LHCN-M2 (cell line): ENCODE measurements at places on chromosomes 2 and 18. TPM values are rescaled to one million over a fixed set of nuclear protein-coding genes. Genes with fewer than 3 reads are reported as not detected.
A peak's percentile ranks its signal among the peaks of the same experiment; 100 is the strongest.

- peak; percentile 49 for DNase-seq
These were observed 88.9 kb downstream of the POLE4 start for GRCh38 chr2:75047189-75047991.

GRCh38 chr18:80126797-80127196 is 17.7 kb downstream of the ADNP2 start:
- no peak for DNase-seq

DNA sequence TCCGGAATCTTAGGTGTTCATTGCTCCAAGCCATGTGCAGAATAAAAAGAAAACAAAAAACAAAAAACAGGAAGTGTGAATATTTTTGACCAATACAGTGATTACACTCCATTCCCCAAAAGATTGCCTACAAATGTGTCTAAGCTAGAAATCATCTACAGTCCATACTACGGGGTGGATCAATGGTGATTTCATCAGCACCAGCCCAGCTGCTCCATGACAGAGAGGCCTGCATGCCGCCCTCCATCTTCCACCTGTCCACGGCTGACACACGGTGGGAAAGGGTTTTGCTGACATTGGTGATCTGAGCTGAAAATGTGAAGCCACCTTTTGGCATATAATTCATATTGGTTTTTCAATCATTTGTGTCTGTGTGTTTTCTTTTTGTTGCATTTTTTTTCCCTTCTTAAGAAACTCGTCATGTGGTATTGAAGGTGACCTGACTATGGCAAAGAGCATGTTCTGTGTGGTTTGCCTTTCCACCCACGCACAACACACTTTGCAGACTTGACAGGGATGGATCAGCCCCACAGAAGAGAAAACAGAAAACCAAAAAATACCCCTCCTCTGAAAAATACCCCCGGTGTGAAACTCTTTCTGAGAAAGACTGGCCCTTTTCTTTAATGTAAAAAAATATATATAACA is 533.1 kb downstream of the RNF144A start:
- no peak for DNase-seq

- DNase-seq = peak; percentile 89
These were observed 42.0 kb upstream of the CREB1 start for GRCh38 chr2:207487650-207488311.

DNA sequence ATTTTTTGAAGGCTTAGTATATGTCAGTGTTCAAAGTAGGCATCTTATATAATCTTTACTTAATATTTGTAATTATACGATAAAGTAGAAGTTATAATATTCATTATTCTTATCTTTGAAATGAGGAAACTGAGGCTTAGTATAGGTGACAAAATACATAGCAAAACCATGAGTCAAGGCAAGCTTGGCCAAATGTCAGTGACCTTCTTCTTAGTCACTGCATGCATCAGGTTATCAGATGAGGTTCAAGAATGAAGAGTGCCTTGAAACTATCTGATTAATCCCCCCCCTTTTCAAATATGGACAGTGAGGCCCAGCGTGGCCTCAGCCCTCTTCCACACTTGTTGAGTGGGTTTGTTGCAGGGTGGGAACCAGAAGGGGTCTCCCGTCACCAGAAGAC is 59.3 kb downstream of the PMAIP1 start:
- peak; percentile 34 for DNase-seq

DNA sequence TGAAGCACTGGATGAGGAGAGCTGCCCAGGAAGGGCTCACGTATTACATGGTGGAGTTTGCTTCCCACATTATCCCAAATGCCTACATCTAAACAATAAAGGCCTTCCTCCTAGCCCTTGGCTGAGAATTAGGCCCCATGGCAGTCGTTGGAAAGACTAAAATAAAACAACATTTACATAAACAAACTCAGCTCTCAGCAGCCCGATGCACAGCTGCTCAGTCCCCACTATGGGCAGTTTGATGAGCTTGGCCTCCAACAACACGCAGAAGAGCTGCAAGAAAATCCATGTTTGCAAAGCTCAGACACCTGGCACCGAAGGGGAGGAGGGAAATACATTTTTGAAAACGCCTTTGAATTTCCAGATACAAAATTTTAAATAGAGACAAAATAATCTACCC is 352.4 kb downstream of the EIPR1 start:
- DNase-seq = no peak

DNA sequence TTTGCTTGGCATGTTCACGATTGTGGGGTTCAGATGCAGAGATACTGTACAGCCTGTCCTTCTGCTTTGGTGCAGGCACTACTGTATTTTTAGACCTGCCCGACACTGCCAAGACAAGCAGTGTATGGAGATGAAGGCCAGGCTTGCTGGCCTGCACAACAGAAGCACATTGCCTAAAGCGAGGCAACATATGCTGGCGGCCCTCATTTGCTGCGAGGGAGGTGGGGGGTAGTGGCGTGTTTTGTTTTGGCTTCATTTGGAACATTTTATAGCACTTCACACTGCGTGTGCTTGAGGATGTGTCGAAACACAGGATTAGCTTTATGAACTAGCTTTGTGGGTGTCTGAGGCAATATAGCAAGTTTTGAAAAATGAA is 27.0 kb downstream of the TMEM182 start:
- DNase-seq = no peak

DNA sequence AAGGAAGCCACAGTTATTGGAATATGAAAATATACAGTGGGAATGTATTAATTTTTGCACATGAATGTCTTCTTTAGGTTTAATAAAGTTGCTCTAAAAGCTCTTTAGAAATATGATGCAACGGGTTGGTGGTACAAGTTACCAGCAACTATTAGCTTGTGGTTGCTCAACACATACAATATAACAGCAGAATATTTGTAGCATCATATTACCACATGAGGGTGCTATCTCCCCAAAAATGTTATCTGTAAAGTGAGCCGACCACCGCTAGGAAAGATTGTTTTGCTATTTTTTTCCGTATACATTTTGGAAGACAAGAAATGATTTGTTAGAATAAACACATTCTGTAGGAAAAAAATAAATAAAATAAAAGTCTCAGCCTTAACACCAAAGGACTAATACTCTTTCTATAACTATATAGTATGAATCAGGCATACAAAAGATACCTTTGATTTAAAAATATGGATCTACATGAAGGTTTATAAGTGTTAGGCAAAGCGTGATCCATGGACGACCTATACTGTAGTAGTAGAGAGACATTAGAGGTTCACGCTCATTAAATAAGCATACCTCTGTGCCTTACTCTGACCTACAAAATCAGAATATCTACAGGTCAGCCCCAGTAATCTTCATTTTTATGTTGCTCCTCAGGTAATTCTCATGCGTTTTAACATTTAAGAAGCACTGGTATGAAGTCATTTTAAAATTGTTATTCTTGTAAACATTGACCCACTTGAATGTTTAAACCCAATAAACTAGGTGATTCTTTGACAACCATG is 1110.6 kb upstream of the ACVR2A start:
- peak; percentile 81 for DNase-seq

- no peak for DNase-seq
These were observed 593.9 kb upstream of the NETO1 start for GRCh38 chr18:73461780-73462059.

DNA sequence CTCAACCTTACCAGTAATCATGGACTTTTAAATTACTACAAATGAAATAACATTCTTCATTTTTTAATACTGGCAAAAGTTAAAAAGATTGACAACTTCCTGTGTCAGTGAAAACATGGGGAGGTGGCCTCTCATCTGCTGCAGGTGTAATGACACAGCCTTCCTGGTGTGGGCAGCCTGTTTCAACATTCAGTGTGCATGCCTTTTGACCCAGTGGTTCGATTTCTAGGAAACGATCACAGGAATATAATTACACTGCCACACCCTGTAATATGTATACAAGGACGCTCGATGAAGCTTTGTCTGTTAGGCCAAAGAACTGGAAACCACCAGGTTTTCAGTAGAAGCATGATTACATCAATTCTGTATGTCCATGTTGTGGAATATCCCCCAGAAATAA is 68.7 kb downstream of the MTHFD2 start:
- DNase-seq = no peak

GRCh38 chr2:222715742-222716141 is 44.3 kb downstream of the MOGAT1 start:
- DNase-seq = peak; percentile 57

DNA sequence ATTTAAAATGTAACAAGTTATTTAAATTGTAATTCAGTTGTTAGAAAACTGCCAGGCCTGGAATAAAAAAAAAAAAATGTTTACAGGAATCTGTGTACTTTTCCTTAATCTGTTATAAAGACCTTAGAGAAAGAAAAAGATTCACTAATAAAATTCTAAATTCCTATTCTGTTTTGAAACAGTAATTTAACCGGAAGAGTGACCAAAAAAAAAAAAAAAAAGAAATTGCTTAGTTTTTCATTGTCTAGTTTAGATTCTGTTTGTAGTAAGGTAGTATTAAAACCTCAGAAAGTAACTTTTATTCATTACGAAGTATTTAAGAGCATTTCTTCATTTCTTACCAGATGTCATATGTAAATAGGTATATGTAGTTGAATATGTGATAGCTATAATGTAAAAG is 2.5 kb downstream of the REL start:
- DNase-seq = no peak

GRCh38 chr2:143522699-143523098 is 393.5 kb downstream of the ARHGAP15 start:
- DNase-seq = no peak

DNA sequence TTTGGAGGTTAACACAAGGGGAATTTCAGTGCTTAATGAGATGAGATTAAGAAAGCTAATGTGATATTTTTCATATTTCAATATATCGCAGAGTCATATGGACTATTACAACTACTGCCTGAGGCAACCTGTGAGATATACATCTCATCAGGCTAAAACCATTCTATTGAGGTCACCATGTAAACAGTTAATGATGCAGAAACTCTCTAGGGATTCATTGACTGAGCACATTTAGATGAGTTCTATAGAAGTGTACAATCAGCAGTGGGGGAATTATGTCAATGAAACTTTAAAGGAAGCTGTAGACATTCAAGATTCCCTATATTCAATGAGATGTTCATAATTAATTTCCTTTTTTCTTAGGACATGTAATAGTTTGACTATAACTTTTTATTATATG is 687.4 kb upstream of the SYT4 start:
- no peak for DNase-seq

DNA sequence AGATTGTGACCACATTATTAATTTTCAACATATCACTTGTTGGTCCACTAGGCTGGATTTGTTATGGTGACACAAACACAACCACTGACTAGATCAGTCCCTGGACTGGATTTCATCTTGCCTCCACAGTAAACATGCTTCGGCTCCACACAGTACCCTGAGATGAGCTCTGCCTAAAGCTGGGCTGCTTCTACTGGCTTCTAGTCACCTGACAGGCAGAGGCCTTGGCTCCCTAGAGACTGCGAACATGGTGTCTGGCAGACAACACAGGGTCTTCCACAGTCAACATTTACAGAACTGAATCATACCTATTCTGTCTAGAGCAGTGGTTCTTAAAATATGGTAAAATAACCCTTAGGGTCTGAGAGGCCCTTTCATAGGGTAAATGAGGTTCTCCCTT is 69.2 kb downstream of the RIT2 start:
- no peak for DNase-seq

- DNase-seq = peak; percentile 38
These were observed 552 bp downstream of the CNPPD1 start for GRCh38 chr2:219175928-219176817.

DNA sequence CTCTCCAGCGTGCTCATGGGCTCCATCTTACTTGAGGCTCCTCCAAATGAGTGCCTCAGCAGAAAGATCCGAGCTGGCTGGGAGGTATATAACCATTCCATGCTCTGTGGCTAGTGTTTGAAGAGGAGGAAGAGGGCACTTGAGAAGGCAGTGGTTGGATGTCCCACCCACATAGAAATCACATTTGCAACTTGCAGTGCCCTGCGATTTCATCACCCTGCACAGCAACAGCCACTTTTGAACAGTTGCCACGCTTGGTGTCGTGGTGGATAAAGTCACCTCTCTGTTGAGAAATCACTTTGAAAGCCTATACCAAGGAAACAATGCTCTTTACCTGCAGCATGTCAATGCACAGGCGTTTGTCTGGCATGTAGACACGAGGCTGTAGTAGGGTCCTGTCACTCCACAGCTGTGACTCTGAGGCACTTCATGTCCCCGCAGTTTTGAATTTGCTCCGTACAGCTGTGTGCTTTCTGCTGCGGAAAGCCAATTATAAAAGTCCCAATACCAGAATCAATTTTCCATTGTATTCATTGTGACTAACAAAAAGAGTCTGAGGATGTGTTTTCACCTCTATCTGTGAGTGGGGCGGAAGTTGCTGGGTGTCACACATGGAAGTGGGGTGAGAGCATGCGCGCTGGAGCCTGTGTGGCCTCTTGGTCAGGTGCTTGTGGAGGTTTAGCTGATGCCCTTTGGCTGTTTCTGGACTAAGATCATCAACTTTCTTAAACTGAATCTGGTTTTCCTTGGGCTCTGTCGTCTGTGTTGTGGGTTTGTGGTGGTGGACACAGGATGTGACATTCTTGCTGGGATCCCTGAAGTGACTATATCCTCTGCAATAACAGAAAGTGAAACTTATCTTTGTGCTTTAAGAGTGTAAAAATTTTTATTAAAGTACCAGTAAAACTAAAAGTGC is 2.8 kb downstream of the CNDP2 start:
- no peak for DNase-seq

DNA sequence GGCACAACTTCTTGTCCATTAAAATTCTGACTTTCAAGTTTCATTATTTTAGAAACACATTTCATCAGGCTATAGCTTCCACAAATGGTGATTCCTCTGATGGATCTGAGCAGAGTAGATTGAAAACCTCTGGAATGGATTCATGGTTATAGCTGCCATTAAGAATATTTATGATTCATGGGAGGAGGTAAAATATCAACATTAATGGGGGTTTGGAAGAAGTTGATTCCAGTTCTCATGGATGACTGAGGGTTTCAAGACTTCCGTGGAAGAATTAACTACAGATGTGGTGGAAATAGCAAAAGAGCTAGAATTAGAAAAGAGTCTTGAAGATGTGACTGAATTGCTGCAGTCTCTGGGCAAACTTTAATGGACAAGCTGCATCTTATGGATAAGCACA is 797.4 kb downstream of the SUCLG1 start:
- DNase-seq = no peak

The CCDC195 gene
- total RNA-seq = not detected in 2 replicates

The CFLAR gene
- total RNA-seq = 47.7 and 50.0 TPM in 2 replicates

The FABP1 gene
- total RNA-seq = not detected in 2 replicates

The SERPINB7 gene
- 7.2 and 12.6 TPM in 2 replicates for total RNA-seq

The KYNU gene
- total RNA-seq = 0.51 and 1.5 TPM in 2 replicates

The DOK6 gene
- total RNA-seq = not detected in 2 replicates

The CRYGC gene
- total RNA-seq = not detected in 2 replicates

The UGT1A4 gene
- total RNA-seq = not detected in 2 replicates
